ENCODE measurements at places on chromosomes 1 and 21.
A peak's percentile ranks its signal among the peaks of the same experiment; 100 is the strongest.

DNA sequence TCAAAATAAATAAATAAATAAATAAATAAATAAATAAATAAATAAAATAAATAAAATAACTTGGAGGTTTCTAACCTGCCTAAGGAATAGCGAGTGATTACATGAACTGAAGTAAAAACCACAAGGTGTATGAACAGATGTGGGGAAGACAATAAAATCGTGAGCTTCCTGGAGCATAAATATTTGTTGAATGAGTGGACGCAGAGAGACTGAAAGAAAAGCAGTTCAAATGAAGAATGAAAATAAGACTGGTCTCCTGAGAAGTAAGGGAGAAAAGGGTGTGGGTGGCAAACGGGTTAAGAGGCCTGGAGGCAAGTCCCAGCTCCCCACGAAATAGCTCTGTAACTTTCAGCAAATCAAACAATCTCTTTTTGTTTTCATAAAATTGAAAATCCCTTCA is 33.6 kb downstream of the CHML start:
- DNase-seq, result no peak

DNA sequence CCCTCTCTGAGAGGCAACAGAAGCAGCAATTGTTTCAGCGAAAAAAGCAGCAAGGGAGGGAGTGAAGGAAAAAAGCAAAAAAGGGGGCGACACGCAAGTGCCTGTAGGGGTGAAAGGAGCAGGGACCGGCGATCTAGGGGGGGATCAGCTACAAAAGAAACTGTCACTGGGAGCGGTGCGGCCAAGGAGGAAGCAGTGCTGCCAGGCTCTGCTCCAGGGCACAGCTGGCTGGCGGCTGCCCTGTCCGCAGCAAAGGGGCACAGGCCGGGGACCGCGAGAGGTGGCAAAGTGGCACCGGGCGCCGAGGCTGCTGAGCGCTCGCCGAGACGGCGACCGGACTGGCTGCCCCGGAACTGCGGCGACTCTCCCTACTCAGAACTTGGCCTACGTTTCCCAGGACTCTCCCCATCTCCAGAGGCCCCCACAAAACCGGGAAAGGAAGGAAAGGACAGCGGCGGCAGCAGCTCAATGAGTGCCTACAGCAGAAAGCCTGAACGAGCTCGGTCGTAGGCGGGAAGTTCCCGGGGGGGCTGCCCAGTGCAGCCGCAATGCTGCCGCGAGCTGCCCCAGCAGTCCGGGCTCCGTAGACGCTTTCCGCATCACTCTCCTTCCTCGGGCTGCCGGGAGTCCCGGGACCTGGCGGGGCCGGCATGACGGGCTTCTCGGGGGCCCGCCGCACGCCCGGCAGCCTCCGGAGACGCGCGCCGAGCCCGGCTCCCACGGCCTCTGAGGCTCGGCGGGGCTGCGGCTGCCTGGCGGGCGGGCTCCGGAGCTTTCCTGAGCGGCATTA is 1.0 kb upstream of the CDKN2C start:
- peak; percentile 64 for DNase-seq

GRCh38 chr1:174938281-174939007 is 61.3 kb upstream of the CACYBP start:
- no peak for DNase-seq

DNA sequence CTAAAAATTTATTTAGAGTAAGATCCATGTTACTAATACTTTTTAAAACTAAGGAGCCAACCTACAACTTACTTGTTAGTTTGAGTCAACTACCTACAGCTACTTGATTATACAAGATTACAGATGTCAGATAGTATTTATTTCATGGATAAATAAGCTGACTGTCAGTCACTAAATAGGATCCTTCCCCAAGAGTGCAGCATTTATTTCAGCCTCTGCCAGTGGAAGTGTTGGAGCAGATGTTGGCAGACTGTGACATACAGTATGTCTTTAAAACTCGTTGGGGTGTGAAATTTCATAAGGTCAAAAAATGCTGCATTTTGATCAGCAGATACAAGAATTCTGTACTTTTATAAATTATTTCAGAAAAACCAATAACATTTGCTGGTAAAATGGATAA is 156.2 kb downstream of the AKT3 start:
- DNase-seq, result no peak

DNA sequence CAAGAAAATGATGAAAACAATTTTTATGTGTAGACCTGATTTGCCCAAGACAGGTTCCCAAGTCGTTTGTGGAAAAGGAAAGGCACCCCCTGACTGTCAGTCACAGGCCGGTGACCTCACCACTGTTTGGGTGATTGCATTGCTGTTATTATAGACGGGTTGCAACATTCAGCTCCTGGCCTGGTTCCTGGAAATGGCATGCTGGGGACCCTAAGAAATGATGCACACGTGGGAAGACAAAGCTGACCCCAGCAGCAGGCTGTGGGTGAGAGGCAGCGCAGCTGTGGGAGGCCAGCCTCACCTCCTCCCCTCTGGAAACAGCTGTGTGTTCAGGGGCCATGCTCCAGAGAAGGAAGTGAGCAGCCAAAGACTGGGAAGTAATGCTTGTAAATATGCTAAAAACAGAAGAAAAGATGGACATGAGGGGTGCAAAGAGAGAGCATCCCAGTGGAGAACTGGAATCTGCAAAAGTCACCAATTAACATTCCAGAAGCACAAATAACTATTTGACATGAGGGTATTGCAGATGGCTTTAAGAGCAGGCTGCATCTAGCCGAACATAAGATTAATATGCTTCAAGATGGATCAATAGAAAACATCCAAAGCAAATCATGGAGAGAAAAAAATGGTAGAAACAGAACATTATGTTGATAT is 23.4 kb upstream of the ABCG1 start:
- no peak for DNase-seq
